Inflammatory macrophage treated with lipopolysaccharide for 4 hours (primary cell): ENCODE measurements at places on chromosomes 7 and 10.
A peak's percentile ranks its signal among the peaks of the same experiment; 100 is the strongest.

- DNase-seq, result no peak
Observed at GRCh38 chr7:81190997-81191768, 272.3 kb upstream of the SEMA3C start.

DNA sequence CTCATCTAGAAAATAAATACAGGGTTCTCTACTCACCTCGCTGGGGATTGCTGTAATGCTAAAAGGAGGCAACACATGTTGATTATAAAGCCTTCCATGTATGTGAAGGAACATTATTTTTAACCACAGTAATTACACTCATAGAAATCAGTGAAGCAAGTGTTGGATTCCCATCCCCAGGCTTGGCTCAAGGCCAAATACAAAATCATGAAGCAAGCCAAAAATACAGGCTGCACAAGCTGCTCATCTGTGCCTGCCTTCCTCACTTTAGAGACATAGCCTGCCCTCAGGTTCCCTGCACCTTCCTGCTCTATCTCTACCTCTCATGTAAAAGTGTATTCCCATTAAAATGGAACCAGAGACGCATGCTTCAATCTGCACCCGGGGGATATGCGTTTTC lies 1077.1 kb upstream of the C7orf33 start:
- DNase-seq, result no peak

- DNase-seq, result peak; percentile 54
Observed at GRCh38 chr7:23357190-23358093, 58.3 kb downstream of the MALSU1 start.

GRCh38 chr7:29234438-29234837 lies 39.9 kb downstream of the CHN2 start:
- DNase-seq, result no peak

DNA sequence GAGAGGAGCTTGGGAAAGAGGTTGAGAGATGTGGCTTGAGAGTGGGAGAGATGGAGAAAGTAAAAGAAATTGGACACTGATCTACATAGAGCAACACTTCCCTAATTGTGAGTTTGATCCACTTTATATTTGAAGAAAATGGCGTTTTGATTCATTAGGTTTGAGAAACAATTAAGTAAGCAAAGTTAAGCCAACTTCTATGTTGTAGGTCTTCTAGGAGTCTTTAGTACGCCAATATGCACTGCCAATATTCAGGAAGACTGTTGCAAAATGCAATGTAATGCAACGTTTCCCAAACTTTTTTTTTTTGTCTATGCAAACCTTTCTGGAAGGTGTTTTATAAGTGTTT lies 7.0 kb upstream of the PRTFDC1 start:
- no peak for DNase-seq

DNA sequence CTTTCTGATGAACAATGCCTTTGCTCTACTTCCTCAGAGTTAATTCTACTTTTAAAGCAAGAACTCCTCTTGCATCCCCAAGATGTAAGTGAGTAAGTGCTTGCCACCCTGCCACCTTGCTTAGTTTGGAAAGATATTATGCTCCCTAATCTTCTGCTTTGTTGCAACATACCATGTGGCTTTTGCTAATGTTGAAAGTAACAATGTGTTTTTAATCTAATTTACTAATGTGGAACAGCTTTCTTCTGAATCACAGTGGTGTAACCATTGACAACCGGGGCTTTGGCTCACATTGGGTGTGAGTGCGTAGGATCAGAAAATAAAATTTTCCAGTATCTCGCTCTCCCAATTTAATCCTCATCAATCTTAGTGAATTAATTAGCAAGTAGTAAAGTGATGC lies 254.1 kb upstream of the PTER start:
- no peak for DNase-seq
